ENCODE measurements at places on chromosomes 13 and 19.

GRCh38 chr13:26343816-26344215 lies 89.9 kb downstream of the CDK8 start:
- DNase-seq, result no peak

GRCh38 chr13:61277586-61278276 lies 137.9 kb downstream of the PCDH20 start:
- no peak for DNase-seq

DNA sequence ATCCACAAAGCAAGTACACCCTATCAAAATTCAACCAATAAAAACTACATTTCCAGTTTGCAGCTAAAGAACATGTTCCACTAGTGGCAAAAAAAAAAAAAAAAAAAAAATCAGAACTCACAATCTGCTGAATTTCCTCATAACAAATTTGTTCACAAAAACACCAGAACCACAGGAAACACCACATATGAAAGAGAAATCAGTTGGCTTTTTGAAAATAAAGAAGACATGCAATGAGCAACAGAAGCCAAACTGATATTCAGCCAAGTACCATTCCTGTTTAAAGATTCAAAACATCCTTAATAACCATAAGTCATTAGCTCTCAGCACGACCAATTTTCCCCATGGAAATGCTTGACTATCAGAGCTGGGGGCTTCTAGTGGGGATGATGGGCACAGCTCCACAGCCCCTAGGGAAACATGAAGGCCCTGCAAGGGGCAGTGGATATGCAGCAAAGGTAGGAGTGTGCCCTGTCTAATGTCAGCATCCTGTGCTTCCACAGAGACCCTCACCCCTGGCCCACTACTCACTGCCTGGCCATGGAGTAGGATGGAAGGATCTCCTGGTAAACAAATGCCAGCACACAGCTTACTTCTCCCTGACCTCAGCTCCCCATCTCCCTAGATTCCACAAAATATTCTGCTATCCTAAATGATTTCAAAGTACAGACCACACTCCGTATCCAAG lies 74.0 kb upstream of the DOCK9 start:
- DNase-seq, result no peak

DNA sequence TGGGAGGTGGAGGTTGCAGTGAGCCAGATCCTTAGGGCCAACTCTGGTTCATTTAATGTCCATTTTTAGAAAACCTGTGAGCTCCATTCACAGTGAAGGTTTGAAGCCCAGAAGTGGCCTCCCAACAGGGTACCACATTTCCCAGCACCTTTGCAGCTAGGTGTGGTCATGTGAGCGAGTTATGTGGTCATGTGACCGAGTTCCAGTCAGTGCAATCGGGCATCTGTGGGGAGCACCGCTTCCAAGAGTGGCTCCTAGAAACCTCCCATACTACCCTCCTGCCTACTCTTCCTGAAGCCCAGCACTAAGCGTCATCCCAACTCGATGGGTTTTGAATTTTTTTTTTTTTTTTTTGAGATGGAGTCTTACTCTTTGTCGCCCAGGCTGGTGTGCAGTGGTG lies 663 bp upstream of the PLA2G4C start:
- DNase-seq, result no peak

GRCh38 chr13:24146961-24147569 lies 13.5 kb upstream of the SPATA13 start:
- DNase-seq, result no peak

- no peak for DNase-seq
Observed at GRCh38 chr13:51339952-51340732, 651 bp downstream of the SERPINE3 start.

- no peak for DNase-seq
Observed at GRCh38 chr13:104823709-104824108, 1711.8 kb downstream of the EFNB2 start.

DNA sequence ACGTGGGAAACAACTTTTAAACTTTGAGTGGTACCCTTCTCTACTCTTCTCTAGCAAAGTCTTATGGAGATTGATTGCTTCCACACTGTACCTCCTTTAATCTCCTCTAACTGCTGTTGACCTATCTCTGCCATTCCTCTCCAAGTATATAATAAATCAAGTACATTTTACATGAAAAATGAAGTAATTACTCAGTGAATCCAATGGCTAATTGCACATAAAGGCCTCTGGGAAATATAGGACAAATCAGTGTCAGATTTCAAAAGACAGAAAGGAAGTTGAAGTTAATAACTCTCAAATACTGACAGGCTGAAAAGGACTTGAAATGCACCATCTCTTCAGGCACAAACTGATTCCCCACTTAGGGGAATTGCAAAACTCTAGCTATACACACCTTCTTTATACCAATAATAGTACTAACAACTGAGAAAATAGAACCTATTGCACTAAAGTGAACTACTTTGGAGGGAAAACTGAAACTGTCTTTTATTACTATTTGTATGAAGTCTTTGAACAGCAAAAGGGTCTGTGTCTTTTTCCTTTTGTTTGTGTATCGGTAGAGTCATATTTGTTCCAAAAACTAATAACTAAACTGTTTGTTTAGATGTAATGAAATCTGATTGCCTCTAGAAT lies 701.1 kb downstream of the PCDH9 start:
- DNase-seq, result no peak

- no peak for DNase-seq
Observed at GRCh38 chr13:21115231-21115630, 53.8 kb upstream of the LATS2 start.

GRCh38 chr13:98240135-98240534 lies 63.1 kb upstream of the RNF113B start:
- no peak for DNase-seq

DNA sequence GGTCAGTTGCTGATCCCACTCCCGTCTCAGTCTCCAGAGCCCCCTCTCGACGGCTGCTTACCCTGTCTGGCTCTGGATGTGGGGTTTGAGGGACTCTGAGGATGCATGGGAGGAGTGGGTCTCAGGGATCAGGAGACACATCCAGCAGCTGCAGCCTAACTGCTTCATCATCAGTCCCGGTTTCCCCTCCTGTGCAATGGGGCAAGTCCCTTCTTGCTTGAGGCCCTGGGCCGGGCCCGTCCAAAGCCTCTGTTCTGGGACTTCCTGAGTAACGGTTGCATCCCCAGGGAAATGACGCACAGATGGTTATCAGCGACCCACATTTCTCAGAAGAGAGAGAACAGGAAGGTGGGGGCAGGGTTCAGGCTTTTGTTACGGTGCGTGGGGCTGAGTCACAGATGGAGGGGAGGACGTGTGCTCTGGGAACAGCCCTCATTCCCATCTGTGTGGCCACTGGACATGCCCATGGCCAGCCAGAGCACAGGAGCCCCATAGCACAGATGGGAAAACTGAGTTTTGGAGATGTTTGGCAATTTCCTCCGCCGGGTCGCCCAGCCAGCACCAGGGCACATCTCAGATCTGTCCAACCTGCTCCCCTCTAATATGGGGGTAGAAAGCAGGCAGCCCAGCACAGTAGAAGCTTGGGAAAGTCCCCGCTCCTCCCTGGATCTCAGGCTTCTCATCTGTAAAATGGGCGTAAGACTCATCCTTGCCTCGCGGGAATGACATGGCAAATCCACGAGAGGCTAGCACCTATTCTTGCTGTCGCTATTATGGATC lies 19.3 kb downstream of the GNA15 start:
- no peak for DNase-seq

DNA sequence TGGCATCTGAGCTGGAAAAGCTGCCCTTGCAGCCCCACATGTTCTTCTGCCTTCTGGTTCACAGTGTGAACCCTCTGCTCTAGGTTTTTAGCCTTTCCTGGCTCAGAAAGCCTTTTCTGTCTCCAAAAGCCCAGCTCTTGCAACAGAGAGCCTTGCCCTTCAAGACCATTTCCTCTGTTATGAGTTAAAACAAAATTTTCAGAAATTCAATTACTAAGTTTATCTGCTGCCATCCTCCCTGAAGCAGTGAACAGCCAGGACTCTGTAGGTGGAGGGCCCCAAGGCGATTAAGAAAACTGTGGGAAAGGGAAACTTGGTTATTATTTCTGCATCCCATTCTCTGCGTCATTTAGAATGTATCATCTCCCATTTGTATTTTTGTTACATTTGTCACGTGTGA lies 18.8 kb downstream of the FAM124A start:
- DNase-seq, result no peak

GRCh38 chr13:48709213-48709612 lies 55.5 kb downstream of the CYSLTR2 start:
- no peak for DNase-seq

- DNase-seq, result no peak
Observed at GRCh38 chr19:8665468-8666213, 33.0 kb downstream of the ACTL9 start.

GRCh38 chr13:93318534-93319254 lies 92.1 kb downstream of the GPC6 start:
- DNase-seq, result no peak

- no peak for DNase-seq
Observed at GRCh38 chr13:85520445-85520844, 278.8 kb downstream of the SLITRK6 start.

DNA sequence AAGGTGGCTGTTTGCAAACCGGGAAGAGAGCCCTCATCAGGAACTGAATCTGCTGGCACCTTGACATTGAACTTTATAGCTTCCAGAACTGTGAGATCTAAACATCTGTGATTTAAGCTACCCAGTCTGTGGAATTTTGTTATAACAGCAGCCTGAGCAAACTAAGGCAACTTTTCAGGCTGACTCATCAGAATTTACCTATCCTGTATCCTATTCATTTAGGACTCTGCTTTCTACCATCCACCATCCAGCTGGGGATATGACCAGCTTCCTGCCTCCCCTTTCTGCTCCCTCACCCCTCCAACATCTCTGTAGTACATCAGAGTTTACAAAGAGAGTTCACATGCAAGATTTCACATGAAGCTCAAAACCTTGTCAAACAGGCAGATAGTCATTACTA lies 11.1 kb upstream of the CNMD start:
- no peak for DNase-seq

GRCh38 chr19:34430738-34431625 lies 2.8 kb downstream of the UBA2 start:
- DNase-seq, result no peak

GRCh38 chr13:33637978-33638743 lies 179.8 kb upstream of the RFC3 start:
- no peak for DNase-seq

- no peak for DNase-seq
Observed at GRCh38 chr19:21508198-21508597, 2.8 kb downstream of the ZNF429 start.

DNA sequence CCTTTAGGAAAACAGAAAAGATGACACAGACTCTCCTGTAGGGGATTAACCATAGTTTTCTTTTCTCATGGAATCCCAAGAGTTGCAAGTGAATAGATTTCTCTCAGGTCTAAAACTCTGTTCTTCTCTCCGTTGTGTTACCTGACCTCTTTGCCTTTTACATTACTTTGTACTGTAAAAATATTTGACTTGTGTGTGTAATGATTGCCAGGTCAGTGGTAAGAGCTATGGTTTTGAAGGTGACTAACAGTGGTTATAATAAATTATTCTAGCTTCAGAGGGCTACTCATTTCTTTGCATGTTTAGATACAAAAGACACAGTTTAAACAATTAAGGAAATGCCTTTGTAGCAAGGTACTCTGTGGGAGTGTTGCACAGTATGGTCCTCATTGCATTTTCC lies 23.0 kb upstream of the PSG2 start:
- no peak for DNase-seq

DNA sequence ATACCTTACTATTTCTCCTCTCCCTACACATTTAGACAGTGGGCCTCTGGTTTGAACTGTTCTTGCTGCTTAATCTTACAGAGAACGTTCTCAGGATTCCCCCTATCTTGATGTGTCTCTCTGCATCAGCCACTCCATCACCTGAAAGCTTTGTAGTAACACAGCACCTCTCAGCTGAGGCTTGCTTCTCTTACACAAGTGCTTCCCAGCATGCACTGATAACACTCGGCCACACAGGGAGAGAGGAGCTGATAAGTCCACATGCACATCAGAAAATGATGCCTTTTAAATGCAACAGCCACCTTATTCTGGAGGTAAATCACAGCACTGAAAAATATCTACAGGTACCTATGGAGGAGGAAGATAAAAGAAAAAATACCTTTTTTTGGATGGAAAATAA lies 192.2 kb upstream of the TSHZ3 start:
- DNase-seq, result no peak

GRCh38 chr13:101554420-101555125 lies 102.1 kb downstream of the ITGBL1 start:
- DNase-seq, result no peak

GRCh38 chr19:42021185-42021584 lies 27.2 kb upstream of the ATP1A3 start:
- DNase-seq, result no peak

- no peak for DNase-seq
Observed at GRCh38 chr19:53608381-53608780, 23.4 kb upstream of the DPRX start.

- no peak for DNase-seq
Observed at GRCh38 chr19:32231020-32231419, 114.4 kb upstream of the ZNF507 start.

- DNase-seq, result no peak
Observed at GRCh38 chr13:109700176-109700575, 86.2 kb downstream of the IRS2 start.

- DNase-seq, result no peak
Observed at GRCh38 chr13:20035130-20035529, 76.6 kb downstream of the ZMYM2 start.

GRCh38 chr19:48890551-48890950 lies 8.0 kb downstream of the TULP2 start:
- no peak for DNase-seq

- DNase-seq, result no peak
Observed at GRCh38 chr13:51758691-51759090, 45.3 kb downstream of the DHRS12 start.

DNA sequence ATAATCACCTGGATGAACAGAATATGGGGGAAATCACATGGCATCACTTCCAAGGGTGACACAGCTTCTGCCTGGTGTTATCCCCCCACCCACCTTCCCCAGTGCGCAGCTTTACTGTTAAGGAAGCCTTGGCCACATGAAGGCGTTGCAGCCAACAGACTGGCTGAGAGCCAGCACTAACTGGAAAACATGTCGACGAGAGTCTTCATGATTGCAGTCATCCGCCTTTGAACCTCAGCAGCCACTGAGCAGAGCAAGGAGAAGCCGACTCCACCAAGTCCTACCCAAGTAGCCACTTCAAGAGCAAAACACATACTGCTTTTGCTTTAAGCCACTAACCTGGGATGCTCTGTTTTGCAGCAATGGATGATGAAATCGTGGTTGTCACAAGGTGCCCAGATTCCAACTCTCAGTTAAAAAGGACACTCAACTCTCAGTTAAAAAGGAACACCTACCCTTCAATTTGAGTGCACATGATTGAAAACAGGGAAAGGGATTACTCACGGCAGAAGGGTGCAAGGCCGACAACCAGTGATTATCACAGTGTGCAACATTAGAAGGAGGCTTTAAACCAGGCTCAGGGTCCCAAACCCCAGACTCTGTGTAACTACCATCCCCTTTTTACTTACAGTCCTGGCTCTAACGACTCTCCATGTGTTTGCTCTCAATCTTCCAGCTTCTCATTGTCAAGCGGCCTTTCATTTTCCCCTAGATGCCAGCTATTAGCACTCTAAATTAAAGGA lies 149.1 kb downstream of the KLF12 start:
- no peak for DNase-seq

- DNase-seq, result no peak
Observed at GRCh38 chr19:52734331-52734892, 432 bp downstream of the ZNF611 start.

- no peak for DNase-seq
Observed at GRCh38 chr19:17557466-17557865, 2.0 kb downstream of the COLGALT1 start.

Measured in NT2/D1 (cell line).